ENCODE measurements at places on chromosomes 6 and 20.

GRCh38 chr6:37511910-37512399 lies 12.3 kb upstream of the CCDC167 start:
- DNase-seq, result no peak

- no peak for DNase-seq
These were observed 98.8 kb upstream of the GRIK2 start for GRCh38 chr6:101294676-101295075.

DNA sequence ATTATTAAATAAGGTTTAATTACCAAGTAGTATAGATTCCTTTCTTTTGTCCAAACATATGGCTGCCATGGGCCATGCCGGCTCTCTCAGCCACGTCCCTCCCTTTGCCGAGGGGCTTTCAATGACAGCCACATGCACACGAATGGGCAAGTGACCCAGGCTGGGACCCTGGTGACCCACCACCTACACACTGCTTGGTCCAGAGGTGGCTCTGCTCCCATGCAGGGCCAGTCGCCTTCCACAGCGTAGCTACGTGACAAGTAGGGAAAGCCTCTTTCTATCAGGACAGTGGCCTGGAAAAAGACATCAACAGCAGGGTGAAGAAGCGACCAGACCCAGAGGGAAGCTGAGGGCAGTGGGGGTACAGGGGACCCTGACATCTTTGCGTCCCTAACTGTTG lies 152.8 kb upstream of the CST7 start:
- DNase-seq, result no peak

- DNase-seq, result no peak
These were observed 154.7 kb downstream of the AIG1 start for GRCh38 chr6:143215363-143215762.

DNA sequence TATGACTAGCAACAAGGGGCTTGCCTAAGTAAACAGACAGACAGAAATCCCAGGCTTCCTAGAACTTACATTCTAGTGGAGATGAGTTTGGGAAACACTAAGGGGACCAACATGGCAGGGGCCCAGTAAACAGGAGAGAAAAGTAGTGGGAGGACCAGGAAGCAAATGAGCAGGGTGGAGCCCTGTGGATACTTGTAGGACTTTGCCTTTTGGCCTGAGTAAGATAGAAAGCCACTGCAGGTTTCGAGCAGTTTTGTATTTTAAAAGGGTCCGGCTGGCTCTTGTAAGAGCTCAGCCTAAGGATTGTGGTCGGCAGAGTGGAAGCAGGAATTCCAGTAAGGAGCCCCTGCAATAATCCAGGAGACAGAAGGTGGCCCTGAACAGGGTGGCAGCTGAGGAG lies 125.5 kb downstream of the MAP3K7 start:
- no peak for DNase-seq
